ENCODE measurements at places on chromosomes 11 and 22.

DNA sequence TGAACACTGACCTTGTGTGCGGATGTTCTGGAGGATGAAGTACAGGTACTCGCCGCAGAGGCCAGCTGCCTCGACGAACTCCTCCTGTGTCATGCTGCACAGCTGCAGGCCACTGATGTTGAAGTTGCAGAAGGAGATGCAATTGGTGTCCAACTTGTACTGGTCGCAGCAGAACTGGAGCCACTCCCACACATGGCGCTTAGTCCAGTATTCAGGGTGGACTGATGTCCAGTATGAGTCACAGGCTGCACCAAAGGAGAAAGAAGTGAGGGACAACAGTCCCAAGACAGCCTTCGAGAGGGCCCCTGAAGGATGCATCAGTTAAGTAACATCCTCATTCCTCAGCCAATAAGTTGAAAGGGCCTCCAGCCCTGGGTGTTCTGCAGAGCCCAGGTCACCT lies 20.1 kb downstream of the ELF5 start:
- no peak for DNase-seq

- DNase-seq, result no peak
These were observed 6.3 kb upstream of the ABTB2 start for GRCh38 chr11:34364102-34364501.

DNA sequence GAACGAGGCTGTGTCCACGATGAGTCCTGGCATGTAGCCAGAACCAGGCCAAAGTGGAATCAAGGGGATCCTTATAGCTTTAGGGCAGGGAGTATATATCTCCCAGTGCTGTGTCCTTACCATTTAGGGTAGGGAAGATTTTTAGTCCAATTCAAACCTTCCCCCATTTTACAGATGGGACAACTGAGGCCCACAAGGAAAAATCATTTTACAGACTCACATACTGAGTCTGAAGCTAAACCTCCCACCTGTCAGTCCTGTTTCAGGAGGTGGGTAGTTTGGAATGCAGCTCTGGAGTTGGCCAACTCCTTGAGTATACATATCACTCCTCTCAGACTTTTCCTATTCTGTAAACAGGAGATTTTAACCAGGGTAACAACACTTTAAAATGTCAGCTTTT lies 33.1 kb upstream of the TFIP11 start:
- no peak for DNase-seq

GRCh38 chr11:64813826-64814225 lies 3.5 kb upstream of the MEN1 start:
- no peak for DNase-seq

DNA sequence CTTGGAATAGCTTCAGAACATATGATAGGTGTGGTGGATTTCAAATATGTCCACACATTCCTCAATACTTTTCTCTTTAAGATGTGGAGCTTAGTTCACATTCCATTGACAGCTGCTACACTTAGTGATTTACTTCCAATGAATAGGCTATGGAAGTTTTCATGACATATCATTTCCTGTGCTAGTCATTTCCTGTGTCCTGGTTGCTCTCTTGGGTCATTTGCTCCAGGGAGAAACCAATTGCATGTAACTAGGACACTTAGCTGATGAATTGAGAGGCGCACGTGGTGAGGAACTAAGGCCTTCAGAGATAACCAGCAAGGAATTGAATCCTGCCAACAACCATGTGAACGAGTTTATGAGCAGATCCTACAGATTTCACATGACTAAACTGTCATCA lies 120.9 kb downstream of the SLC17A6 start:
- DNase-seq, result no peak

DNA sequence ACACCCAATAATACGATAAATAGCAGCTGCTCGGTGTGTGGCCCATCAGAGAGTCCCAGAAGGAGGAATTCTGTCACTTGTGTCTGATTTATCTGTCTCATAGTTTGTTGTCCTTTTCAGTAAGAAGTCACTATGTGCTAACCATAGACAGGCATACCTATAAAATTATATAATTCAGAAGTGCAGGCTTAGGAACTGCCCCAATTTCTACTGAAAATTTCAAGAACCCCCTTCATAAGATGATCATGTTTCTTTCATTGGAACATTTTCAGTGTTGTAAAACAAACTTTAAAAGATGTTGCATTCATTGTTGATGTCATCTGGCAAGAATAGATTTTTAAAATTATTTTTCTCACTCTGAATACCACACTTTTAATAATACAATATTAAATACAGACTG lies at the start of gene OR2D2:
OR2D2 (minus strand) TSS at position 101 of the 400 bp plus-strand sequence; CDS start at position 101, 0 bp downstream.
- DNase-seq, result no peak

- DNase-seq, result no peak
These were observed 69.4 kb downstream of the RBFOX2 start for GRCh38 chr22:35959121-35959800.

GRCh38 chr22:36816339-36816635 lies 548 bp downstream of the PVALB start:
- DNase-seq, result no peak

DNA sequence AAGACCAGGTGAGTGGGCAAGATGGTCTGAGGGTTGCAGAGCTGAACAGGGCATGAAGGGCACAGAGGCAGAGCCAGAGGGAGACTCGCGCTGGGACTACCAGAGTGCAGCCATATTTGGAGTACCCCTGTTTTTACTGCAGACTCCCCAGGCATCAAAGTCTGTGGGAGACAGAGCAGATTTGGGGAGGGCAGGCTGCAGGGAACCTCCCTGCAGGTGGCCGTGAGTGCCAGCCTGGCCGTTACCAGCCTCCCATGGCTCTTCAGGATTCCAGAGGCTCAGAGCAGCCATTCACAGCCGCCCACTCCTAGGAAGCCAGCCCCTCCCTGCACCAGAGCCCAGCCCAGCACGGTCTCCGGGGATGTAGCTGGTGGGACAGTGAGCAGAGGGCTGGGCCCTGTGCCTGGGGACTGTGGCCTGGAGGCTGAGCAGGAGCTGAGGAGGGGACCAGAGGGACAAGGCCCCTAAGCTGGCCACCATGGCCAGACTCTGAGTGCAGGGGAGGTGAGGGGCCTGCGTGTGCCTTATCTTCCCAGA lies at the start of gene SEPTIN3:
SEPTIN3 (plus strand) TSS at position 334 of the 537 bp plus-strand sequence. CDS start 2,050 bp downstream, outside the sequence.
- no peak for DNase-seq

DNA sequence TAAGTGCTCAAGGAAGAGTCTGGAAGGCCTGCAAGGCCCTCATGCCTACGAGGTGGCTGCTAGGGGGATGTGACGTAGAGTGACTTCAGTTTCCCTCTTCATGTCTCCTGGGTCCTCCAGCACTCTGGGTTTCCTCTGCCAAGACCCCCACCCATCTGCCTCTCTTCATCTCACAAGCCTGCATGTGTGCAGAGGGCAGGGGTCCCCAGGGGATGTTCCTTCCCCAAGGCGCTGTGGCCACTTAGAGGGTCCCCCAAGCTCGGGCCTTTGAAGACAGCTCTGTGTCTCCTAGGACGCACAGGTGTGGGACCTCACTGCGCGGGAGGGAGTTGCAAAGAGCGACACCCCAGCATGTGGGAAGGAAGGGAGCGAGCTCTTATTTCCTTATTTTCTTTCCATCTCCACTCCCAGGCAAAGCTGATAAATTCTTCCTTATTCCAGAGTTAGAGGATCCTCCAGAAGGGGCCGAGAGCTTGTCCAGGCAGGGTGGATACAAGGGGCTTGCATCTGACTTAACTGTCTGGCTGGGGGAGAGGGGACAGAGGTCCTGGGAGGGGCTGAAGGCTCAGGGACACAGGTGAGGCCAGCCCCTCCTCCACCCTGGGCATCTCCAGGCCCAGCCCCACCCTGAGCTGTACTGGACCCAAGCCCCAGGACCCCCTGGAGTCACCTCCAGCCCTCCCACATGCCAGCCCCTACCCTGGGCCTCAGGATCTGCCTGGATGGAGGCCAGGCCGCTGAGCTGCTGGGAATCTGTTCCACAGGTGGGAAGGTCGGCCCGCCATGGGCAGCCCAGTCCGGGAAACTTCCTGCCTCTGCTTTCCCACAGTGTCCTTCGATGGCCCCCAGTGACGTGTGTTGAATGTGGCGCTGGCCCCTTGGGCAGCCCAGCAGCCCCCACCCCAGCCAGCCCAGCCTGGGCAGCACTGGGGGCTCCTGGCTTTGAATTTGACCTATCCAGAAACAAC lies 59.7 kb upstream of the KCNQ1OT1 start:
- no peak for DNase-seq

GRCh38 chr22:35914357-35914664 lies 114.3 kb downstream of the RBFOX2 start:
- DNase-seq, result no peak

- no peak for DNase-seq
These were observed 26.7 kb downstream of the TMEM184B start for GRCh38 chr22:38246046-38246658.

DNA sequence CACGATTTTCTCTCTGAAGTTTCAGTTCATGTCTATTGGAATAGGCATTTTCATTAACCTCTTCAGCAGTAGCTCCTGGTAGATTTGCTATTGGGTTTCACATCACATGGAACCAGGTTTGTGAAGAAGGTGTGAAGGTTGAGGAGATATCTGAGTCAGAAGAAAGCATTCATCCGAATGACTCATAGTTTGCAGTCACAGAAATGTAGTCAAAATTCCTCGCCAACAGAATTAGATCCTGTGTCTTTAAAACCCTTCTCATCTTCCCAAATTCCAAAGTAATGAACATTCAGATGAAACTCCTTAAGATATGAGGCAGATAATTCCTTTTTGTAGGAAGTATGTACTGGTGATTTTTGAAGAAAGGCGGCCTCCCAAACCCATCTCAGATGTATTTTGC lies 125.0 kb upstream of the LARGE1 start:
- no peak for DNase-seq

DNA sequence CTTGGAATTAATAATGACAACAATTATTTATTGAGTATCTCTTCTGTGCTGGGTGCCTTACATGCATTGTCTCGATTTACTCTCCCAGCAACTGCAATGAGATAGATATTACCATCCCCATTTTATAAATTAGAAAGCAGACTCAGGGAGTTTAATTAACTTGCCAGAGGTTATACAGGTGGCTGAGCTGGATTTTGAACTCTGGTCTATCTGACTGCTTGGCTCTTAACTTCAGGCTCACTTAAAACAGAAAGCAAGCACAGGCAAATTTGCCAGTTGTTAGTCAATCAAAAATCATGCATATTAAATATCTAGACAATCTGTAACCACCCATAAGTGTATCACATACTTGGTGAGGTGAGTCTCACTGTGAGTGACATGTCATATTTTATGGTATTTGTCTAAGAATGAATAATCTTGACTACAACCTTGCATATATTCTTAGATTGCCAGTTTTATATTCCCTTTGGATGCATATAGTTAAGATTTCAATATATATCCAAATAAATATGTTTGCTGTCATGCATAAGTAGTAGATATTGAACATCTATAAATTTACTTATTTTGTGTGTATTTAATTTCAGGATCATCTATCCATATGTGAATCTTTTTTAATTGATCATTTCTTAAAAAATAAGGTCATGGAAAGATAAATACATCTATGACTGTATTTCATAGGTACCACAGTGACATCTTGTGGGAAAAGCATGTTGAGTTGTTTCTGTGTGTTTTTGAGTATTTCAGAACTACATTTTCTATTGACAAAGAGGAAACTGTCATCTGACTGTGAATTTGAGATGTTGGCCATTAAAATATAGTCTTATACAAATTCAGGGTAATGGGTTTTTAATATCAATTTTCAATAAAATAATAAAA lies 112.0 kb upstream of the ARHGAP42 start:
- DNase-seq, result no peak

DNA sequence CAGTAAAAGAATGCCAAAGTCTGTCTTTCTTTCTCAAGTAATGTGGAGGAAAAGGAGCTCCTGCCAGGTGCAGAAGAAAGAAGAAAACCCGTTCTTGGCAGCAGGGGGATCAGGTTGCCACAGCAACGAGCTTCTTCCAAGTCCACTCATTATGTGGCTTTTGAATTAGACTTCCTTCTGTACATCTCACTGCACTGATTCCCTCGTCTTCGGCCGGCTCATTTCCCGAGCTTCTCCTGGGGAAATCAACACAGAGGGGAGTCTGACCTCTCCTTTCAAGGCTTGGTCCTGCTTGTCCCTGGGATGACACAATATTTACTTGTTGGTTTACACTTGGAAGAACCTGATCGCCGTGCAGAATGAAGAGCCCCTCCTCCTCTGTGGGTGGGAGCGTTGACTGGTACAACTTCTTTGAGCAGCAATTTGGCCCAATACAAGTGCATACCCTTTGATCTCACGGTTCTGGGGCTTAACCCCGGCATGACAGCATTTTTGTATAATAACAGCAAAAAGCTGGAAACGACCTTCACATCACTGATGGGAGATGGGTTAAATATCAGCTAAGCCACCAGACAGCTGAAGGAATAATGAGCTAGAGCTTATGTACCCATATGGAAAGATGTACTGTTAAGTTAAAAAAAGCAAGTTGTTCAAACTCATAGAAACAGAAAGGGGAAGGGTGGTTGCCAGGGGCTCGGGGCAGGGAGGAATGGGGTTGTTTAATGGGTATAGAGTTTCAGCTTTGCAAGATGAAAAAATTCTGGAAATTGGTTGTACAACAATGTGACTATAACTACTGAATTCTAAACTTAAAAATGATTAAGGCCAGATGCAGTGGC lies 35.4 kb downstream of the MCHR1 start:
- no peak for DNase-seq

- no peak for DNase-seq
These were observed 9.2 kb downstream of the CCDC34 start for GRCh38 chr11:27353593-27354358.

DNA sequence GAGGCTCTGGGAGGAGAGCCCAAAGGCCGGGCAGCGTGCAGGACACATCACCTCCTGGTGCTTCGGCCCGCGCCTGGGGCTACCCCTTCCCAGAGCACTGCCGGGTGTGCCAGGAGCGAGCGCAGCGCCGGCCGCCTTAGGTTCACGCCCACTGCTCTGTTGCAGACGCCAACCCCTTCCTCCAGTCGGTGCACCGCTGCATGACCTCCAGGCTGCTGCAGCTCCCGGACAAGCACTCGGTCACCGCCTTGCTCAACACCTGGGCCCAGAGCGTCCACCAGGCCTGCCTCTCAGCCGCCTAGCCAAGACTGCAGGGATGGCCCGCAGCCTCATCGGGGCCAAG lies 79.0 kb downstream of the MED15 start:
- no peak for DNase-seq

DNA sequence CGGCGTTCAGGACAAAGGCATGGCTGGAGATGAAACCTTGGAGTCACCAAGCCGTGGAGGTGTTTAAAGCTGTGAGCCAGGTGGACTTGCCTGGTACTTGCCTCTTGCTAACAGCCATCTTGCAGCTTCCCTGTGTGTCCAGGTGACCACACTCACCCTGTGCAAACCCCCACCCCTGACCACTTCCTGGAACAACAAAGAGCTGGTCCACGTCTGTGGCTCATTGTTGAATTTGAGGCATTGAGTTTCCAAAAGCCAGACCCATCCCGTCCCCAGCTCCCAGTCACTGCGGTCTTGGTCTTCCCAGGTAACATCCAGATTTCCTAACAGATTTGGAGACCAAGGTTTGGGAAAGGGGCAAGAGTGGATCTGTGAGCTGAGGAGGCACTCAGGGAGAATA lies 18.5 kb downstream of the DHCR7 start:
- no peak for DNase-seq
